Spleen (tissue), 13 donors: ENCODE measurements at places on chromosomes 7 and 10. TPM values are rescaled to one million over a fixed set of nuclear protein-coding genes. Genes with fewer than 3 reads are reported as not detected.
A peak's percentile ranks its signal among the peaks of the same experiment; 100 is the strongest.

DNA sequence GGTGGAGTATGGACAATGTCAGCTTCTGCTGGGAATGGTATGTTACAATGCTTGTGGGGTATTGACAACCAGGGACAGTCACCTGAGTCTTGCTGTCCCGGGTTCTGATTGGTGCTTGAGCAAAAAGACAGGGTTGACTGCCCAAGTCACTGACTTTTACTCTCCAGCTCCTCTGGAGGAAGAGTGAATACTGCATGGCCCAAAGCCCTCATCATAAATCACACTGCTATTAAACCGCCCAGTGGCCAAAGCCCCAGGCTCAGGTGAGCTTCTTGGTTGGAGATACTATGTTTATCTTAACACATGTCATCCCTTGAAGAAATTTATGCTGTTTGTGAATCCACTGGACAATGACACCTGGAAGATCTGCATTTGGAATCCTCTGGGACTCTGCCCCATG, 90.0 kb upstream of the IGFBP3 start:
- H3K4me3 ChIP-seq = no peak overlapping the region
- no peaks in the 10 kb centered on the region for H3K36me3 ChIP-seq
- H3K27me3 ChIP-seq = no peaks in the 10 kb centered on the region
- no peak overlapping the region for H3K27ac ChIP-seq
- DNase-seq = no peak
- H3K4me1 ChIP-seq = peaks cover 6% of the 10 kb centered on the region

DNA sequence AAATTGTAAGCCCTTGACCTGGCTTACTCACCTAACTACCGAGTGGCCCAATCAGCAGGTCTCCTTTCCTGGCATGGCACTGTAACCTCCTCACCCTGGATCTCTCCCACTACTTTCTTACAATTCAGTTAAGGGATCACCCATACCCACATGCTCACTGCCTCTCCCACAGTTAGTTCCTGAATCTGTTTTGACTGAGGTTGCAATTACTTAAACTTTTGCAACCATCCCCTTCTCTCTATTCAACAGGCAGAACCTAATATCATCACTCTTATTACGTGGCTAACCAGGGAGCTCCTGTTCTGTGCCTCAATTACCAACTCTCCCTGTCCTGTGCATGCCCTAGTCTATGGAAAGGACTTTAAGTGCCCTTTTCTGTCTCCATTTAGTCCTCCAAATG, 84.2 kb upstream of the IKZF1 start:
- peaks cover 62% of the 10 kb centered on the region for H3K4me1 ChIP-seq
- H3K4me3 ChIP-seq = no peak overlapping the region
- no peak overlapping the region for H3K27ac ChIP-seq
- no peaks in the 10 kb centered on the region for H3K36me3 ChIP-seq
- no peaks in the 10 kb centered on the region for H3K27me3 ChIP-seq

LRMDA gene
- 7.3 TPM for polyA plus RNA-seq

PRSS2 gene
- polyA plus RNA-seq = 1.2 TPM

GIMAP4 gene
- polyA plus RNA-seq = 86.8 TPM

DNA sequence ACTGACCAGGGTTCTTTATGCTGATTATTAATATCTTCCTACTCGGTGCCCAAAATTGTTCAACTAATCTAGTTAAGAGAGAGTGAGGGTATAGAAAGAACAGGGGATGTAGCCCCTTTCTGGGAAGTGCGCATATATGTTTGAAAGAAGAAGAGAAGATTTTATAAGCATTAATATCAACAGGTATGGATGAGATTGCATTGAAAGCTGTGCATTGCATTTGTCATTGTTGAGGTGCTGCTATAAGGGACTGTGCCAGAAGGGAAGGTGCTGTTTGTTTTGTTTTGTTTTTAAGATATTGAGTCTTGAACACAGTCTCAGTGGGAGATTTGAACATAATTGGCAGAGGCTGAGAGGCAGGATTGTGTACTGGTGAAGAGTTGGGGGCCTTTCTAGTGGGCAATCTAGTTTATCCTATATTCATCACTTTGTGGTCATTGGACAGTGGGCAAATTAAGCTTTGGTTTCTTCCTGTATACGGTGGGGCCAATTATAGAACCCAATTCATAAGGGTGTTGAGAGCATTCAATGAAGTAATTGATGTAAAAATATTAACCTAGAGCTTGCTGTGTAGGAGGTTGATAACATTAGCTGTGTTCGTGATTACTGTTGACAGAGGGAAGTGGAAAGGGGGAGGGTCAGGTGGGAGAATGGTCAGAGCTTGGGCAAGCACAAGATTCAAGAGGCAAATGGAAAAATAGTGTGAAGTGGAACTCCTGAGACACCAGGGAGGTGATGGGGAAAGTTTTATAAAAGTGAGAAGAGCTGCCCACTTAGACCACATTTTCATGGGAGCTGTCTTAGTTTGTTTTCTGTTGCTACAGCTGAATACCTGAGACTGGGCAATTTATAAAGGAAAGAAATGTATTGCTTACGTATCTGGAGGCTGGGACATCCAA, 19.9 kb upstream of the PCGF5 start:
- no peak overlapping the region for H3K4me3 ChIP-seq
- peak overlapping the region; percentile 90 for H3K27ac ChIP-seq
- H3K36me3 ChIP-seq = no peaks in the 10 kb centered on the region
- peaks cover 96% of the 10 kb centered on the region for H3K4me1 ChIP-seq
- H3K27me3 ChIP-seq = no peaks in the 10 kb centered on the region

DNA sequence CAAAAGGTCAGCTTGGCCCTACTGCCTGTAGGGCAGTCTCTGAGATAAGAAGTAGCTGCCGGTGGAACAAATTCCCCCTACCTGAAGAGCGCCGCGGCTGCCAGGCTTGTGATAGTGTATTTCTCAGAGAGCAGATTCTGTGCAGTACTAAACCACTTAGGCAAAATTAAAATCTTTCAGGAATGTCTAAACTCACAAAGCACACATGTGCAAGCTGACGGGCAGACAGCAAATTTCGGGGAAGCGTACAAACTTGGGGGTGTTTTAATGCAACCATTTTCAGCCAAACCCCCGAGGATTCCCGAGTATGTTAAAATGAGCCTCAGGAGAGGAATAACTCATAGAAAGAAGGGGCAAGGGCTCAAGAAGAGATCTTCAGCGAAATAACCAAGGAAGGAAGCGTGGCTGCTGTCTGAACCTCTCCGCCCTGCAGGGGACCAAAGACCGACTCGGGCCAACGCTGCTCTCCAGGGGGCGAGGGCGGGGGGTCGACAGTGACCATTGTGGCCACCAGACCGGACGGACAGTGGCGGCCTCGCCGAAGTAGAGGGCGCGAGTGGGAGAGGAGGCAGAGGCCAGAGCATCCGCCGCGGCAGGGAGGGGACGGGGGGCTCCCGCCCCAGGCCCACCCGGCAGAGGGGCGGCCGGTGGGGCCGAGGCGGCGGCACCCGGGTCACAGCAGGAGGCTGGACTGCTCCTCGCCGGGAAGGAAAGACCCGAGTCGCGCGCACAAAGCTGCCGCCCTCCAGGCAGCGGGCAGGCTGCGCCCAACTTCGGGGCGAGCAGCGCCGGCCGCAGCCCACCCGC, 819 bp downstream of the HYCC1 start:
- H3K27me3 ChIP-seq = no peaks in the 10 kb centered on the region
- DNase-seq = peak; percentile 91
- H3K4me3 ChIP-seq = peak overlapping the region; percentile 87
- H3K4me1 ChIP-seq = peaks cover 10% of the 10 kb centered on the region
- H3K27ac ChIP-seq = peak overlapping the region; percentile 90

- H3K27ac ChIP-seq = no peak overlapping the region
- no peaks in the 10 kb centered on the region for H3K36me3 ChIP-seq
- DNase-seq = no peak
- no peaks in the 10 kb centered on the region for H3K27me3 ChIP-seq
Measured at GRCh38 chr7:24341691-24342413, 57.9 kb downstream of the NPY start.

- no peaks in the 10 kb centered on the region for H3K4me1 ChIP-seq
- H3K27me3 ChIP-seq = no peaks in the 10 kb centered on the region
- DNase-seq = no peak
- no peaks in the 10 kb centered on the region for H3K36me3 ChIP-seq
Measured at GRCh38 chr7:115851291-115851690, 179.3 kb downstream of the TFEC start.

IPMK gene
- 4.3 TPM for polyA plus RNA-seq

DNA sequence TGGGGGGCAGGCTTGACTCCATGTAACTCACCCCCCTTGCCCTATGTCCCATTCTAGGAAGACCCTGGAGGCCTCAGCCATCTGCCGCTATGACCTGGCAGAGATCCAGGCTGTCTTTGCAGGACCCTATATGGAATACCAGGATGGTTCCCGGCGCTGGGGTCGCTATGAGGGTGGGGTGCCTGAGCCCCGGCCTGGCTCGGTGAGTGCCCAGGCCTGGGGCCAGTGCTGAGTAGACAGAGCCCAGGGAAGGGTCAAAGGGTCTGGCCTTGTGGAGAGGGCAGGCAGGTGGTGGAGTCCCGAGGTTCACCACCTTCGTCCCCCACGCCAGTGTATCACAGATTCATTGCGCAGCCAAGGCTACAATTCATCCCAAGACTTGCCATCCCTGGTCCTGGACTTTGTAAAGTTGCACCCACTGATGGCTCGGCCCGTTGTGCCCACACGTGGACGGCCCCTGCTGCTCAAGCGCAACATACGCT, 7.5 kb downstream of the MRPL43 start:
- DNase-seq = peak; percentile 56
- H3K27me3 ChIP-seq = no peaks in the 10 kb centered on the region
- no peak overlapping the region for H3K4me3 ChIP-seq

GRCh38 chr7:21945454-21946221, at the start of gene CDCA7L:
Gene CDCA7L (minus strand): TSS chr7:21945899. CDS start chr7:21945804, 95 bp downstream.
- H3K4me1 ChIP-seq = no peaks in the 10 kb centered on the region
- peak within 1 kb of the TSS; percentile 85 for H3K27ac ChIP-seq
- no peaks in the 10 kb centered on the region for H3K36me3 ChIP-seq
- H3K27me3 ChIP-seq = no peaks in the 10 kb centered on the region
- peak; percentile 95 for DNase-seq

DNA sequence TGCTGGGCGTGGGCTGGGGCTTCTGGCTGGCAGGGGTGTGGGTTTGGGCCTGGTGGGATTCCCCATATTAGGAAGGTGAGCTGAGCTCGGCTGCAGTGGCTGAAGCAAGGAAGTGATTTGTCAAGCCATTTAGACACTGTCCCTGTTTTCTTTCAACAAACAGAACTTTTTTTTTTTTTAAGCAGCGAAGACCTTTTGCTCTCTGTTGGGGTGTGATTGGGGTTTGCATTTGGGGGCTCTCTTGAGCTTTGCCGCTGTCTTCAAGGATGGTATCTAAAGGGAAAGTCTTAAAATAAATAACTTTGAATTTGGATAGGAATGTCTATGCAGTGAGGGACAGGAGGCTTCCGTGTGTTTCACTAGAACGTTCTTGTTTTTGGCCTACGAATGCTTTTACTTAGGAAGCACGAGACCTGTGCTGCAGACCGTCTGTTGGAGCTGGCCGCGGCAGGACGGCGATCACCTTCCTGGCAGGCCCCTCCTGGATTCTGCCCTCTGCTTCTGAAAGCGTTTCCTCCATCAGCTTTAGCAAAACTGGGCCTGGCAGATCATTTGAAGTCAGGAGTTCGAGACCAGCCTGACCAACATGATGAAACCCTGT, 43.9 kb downstream of the FOXK1 start:
- DNase-seq = no peak
- H3K4me3 ChIP-seq = peak overlapping the region; percentile 53
- H3K4me1 ChIP-seq = peaks cover 98% of the 10 kb centered on the region
- H3K27me3 ChIP-seq = no peaks in the 10 kb centered on the region
- H3K27ac ChIP-seq = peak overlapping the region; percentile 95

PIK3CG gene
- 2.7 TPM for polyA plus RNA-seq

- H3K4me3 ChIP-seq = peak within 1 kb of the TSS; percentile 64
- peaks cover 17% of the 10 kb centered on the region for H3K4me1 ChIP-seq
- peak; percentile 89 for DNase-seq
- peak within 1 kb of the TSS; percentile 58 for H3K27ac ChIP-seq
- H3K27me3 ChIP-seq = peaks cover 38% of the 10 kb centered on the region
- no peaks in the 10 kb centered on the region for H3K36me3 ChIP-seq
Measured at GRCh38 chr10:90857635-90858460, at the start of gene HTR7. Gene HTR7 (minus strand): TSS chr10:90858039. CDS start chr10:90857671, 368 bp downstream.

- no peak for DNase-seq
- H3K4me1 ChIP-seq = peaks cover 12% of the 10 kb centered on the region
- H3K27me3 ChIP-seq = no peaks in the 10 kb centered on the region
- H3K4me3 ChIP-seq = no peak overlapping the region
- H3K27ac ChIP-seq = no peak overlapping the region
Measured at GRCh38 chr7:17131060-17131345, 167.4 kb upstream of the AHR start.

- no peak overlapping the region for H3K4me3 ChIP-seq
- no peaks in the 10 kb centered on the region for H3K36me3 ChIP-seq
- no peaks in the 10 kb centered on the region for H3K4me1 ChIP-seq
Measured at GRCh38 chr10:52768001-52768532, 4.5 kb downstream of the MBL2 start.

DNA sequence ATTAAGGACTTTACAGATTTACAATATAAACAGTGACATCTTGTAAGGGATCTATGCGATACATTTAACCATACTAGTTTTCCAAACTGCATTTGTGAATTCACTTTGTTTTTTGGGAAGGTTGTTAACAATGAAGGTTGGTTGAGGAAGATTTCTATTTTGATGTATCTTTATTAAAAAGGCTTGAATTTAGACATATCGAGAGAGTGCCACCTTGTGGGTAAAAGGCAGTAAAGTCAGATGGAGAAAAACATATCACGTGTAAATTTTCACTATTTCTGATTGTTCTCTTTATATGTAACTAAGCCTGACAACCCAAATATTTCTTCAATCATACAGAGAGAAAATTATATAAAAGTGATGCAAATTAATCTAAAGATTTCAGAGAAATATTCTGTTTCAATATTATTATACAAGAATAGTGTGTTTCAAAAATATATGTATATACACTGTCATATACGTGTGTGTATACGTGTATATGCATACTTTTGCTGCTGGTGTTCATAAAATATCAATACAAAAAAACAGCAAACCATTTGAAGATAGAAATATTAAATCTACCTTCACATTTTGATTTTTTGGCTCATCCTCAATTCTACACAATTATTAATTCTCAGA, 988.6 kb downstream of the SORCS1 start:
- no peak overlapping the region for H3K4me3 ChIP-seq
- no peaks in the 10 kb centered on the region for H3K36me3 ChIP-seq
- H3K4me1 ChIP-seq = no peaks in the 10 kb centered on the region
- no peak overlapping the region for H3K27ac ChIP-seq

MBL2 gene
- 0.02 TPM for polyA plus RNA-seq

DNA sequence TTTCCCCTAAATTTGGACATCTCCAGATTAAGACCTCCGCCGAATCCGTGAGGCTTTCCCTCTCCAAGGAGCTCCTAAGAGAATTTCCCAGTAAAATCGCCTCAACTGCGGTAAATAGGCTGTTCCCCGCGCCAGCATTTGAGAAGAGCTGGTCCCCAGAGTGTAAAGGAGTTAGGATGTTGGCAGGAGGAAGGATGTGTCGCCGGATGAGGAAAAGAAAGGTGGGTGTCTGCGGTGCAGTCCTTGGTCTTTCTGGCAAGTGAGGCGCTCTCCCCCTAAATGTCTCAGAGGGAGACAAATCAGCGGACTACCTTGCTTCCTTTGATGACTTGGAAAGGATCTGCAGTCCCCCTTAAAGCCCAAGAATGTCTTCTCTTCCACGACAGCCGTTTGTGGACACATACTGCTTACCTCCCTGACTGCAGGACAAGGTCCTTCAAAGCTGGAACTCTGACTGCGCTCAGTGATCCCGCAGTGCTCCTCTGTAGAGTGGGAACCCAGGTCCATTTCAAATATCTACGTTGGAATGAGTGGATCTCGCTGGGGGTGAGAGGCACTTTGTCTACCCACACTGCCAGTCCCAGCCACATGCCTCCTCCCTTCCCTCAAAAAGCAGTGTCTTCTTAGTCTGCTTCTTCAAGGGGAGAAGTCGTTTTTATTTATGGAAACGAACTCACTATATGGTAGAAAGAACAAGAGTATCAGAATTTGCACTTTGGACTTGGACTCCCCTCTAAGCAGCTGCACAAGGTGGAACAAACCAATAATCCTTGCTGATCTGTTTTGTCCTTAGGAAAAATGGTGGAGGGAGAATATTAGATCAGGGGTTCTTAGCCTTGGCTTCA, 1.1 kb upstream of the DLG5 start:
- H3K36me3 ChIP-seq = no peaks in the 10 kb centered on the region
- no peak for DNase-seq
- H3K27me3 ChIP-seq = peaks cover 58% of the 10 kb centered on the region

CTAGE4 gene
- polyA plus RNA-seq = 1.2 TPM
